Urinary bladder (tissue), 4 donors: ENCODE measurements at places on chromosomes 3 and 15. TPM values are rescaled to one million over a fixed set of nuclear protein-coding genes. Genes with fewer than 3 reads are reported as not detected.

SLC9C1 gene
- 1.9 TPM for total RNA-seq

CGNL1 gene
- total RNA-seq, result 31.7 TPM

RBP2 gene
- total RNA-seq, result not detected

CLN6 gene
- 17.3 TPM for total RNA-seq

MED12L gene
- total RNA-seq, result 3.1 TPM

KCNMB3 gene
- total RNA-seq, result 6.6 TPM

CSK gene
- 17.8 TPM for total RNA-seq

PTH1R gene
- total RNA-seq, result 11.5 TPM

ACKR2 gene
- total RNA-seq, result 6.8 TPM

ZCWPW2 gene
- 4.6 TPM for total RNA-seq

U2SURP gene
- 204 TPM for total RNA-seq

MDFIC2 gene
- not detected for total RNA-seq

TTLL13 gene
- total RNA-seq, result not detected

PLA2G4E gene
- not detected for total RNA-seq

COL6A5 gene
- total RNA-seq, result 6.1 TPM

CX3CR1 gene
- total RNA-seq, result 5.6 TPM

TUSC7 gene
- not detected for total RNA-seq

PAQR9 gene
- total RNA-seq, result not detected

COLQ gene
- 6.8 TPM for total RNA-seq

GOLGA6D gene
- not detected for total RNA-seq

PLA2G4B gene
- 2.7 TPM for total RNA-seq

GOLGA6L10 gene
- 2.0 TPM for total RNA-seq

NOP10 gene
- total RNA-seq, result 129 TPM

ACP3 gene
- 3.2 TPM for total RNA-seq

PFN2 gene
- total RNA-seq, result 159 TPM

PARP15 gene
- 1.3 TPM for total RNA-seq

DZIP1L gene
- total RNA-seq, result 54.0 TPM

RTP3 gene
- total RNA-seq, result not detected

WWTR1 gene
- total RNA-seq, result 136 TPM

ZBTB47 gene
- 17.1 TPM for total RNA-seq

CEP19 gene
- total RNA-seq, result 3.8 TPM

ZBTB38 gene
- total RNA-seq, result 124 TPM

HCLS1 gene
- total RNA-seq, result 11.6 TPM

EPHA3 gene
- total RNA-seq, result 158 TPM

CNTN4 gene
- 56.6 TPM for total RNA-seq

IQCF5 gene
- total RNA-seq, result not detected

SAMD7 gene
- total RNA-seq, result not detected

MUC13 gene
- total RNA-seq, result not detected

GOLGA8N gene
- 22.3 TPM for total RNA-seq

SHC4 gene
- 8.8 TPM for total RNA-seq

CASR gene
- 0.74 TPM for total RNA-seq

KLHL40 gene
- 3.5 TPM for total RNA-seq

SEMA5B gene
- total RNA-seq, result 10.8 TPM

PLSCR5 gene
- not detected for total RNA-seq
